GM23248 (cell line): ENCODE measurements at places on chromosomes 16 and 17. TPM values are rescaled to one million over a fixed set of nuclear protein-coding genes. Genes with fewer than 3 reads are reported as not detected.

DNA sequence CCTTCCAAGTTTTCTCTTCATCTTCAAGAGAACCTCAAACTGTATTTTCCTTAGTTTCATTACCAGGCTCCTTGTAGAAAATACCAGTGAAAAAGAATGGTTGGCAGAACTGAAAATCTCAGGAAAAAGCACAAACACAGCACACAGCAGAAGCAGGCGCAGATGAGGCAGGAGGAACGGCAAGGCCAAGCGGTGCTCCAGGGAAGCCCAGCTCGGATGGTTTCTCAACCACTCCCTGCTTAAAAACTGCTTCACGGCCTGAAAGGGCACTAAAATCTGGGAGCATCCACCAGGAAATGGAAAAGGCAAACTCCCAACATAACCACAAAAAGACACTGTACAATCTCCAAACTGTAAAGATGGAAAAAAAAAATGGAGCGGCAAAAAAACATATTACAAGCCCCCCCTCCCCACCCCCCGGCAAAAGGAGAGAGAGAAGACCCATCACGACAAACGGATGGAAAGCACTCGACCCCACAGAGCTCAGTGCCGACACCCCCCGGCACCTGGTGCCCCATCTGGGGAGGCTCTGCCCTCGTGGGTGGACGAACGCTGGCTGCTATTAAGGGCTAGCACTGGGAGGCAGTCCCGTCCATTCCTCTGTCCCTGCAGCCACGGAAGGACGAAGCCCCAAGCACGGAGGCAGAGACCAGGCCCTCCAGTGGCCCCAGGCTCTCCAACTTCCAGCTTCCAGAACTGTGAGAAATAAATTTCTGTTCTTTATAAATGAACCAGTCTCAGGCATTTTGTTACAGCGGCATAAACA lies 127.5 kb downstream of the ZNF778 start:
- H3K27me3 ChIP-seq, result no peaks in the 10 kb centered on the region
- H3K36me3 ChIP-seq, result no peaks in the 10 kb centered on the region
- no peak for DNase-seq
- no peak overlapping the region for H3K4me3 ChIP-seq
- peaks cover 20% of the 10 kb centered on the region for H3K4me1 ChIP-seq
- H3K27ac ChIP-seq, result peak overlapping the region; percentile 38

DNA sequence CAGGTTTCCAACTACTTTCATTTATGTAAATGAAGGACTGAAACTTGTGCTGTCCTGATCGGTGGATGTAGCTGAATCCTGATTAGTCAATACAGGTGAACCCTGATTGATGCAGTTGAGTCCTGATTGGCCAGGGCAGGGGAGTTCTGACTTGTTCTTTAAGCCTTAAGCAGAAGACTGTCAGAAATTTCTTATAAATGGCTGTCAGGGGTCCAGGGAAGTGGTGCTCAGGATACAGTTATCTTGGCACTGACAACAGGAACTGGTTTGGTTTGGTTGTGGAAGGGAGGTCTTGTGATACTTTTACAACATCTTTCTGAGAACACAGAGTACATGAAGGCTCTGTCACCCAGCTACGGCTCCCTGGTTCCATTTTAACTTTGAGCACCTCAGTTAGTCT lies 132.1 kb downstream of the KCNJ12 start:
- H3K27me3 ChIP-seq, result peaks cover 32% of the 10 kb centered on the region
- H3K27ac ChIP-seq, result no peak overlapping the region
- no peak for DNase-seq
- no peaks in the 10 kb centered on the region for H3K4me1 ChIP-seq

DNA sequence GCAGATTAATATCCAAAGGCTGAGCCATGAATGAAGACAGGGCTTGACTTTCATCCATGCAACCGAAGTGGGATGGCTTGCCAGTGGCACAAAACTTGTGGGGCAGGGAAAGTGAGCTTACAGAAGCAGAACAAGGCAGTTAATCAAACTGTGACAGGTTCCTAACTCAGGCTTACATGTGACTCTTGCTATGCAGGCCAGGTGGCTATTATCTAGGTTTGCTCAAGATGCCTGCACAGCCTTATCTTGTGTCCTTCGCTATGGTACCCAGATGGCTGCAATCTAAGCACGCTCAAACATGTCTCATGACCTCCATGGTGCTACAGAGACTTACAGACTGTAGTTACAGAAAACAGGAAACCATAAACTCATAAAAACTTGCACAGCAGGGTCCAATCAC lies 8.6 kb upstream of the DNAH9 start:
- no peak for DNase-seq
- H3K4me3 ChIP-seq, result no peak overlapping the region

DNA sequence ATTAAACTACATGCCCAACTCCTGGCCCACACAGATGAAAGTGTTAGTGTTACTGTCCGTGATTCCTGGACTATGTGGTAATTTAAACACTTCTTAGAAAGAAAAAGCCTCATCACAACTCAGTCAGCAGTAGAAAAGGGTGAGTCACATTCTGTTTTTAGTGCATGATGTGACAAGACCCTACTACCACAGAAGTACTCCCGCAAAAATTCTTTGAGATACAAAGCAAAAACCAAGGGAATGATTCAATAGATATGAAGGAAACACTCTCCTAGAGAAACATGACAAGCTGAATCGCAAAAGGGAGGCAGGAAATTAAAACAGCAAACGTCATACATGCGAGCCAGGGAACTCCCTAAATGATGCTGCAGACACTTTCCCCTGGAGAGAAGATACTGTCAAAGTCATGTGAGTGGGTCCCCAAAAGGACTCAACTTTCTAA lies 14.4 kb downstream of the SNN start:
- H3K27me3 ChIP-seq, result no peaks in the 10 kb centered on the region
- H3K4me3 ChIP-seq, result no peak overlapping the region
- peaks cover 45% of the 10 kb centered on the region for H3K36me3 ChIP-seq
- peaks cover 30% of the 10 kb centered on the region for H3K4me1 ChIP-seq
- DNase-seq, result peak; percentile 95
- peak overlapping the region; percentile 81 for H3K27ac ChIP-seq

DNA sequence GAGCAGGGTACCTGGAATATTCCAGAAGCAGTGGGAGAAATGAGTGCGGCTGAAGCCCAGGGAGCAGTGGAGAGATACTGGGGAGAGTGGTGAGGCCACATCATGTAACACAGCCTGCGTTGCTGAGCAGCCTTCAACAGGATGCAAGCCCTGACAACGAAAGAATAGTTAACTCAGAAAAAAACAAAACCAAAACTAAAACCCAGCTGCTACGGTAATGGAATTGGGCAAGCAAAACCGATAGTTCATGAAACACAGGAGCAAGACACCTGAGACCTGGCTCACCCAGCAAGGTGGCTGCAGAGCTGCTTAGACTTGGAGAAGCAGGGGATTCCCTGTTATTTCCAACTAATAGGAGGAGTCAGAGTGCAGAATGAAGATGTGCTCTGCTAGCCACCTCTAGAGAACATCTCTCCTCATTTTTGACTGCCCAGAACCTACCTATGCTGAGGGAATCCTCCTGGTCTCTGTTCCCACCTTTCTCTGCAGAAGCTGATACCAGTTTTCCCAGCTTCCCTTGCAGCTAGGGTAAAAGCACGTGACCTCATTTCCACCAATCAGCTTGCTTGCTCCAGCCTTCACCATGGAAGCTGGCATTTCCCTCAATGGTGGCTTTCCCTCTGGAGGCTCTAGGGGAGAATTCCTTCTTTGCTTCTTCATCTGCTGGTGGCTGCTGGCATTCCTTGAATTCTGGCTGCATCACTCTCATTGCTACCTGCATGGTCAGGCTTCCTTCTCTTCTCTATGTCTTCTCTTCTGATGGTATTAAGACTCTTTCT lies 59.4 kb upstream of the XYLT1 start:
- H3K27ac ChIP-seq, result no peak overlapping the region
- no peak for DNase-seq
- H3K27me3 ChIP-seq, result 0 out of 2 replicates have a peak, but pooled peaks cover 7% of the 10 kb centered on the region
- H3K36me3 ChIP-seq, result no peaks in the 10 kb centered on the region
- no peak overlapping the region for H3K4me3 ChIP-seq

DNA sequence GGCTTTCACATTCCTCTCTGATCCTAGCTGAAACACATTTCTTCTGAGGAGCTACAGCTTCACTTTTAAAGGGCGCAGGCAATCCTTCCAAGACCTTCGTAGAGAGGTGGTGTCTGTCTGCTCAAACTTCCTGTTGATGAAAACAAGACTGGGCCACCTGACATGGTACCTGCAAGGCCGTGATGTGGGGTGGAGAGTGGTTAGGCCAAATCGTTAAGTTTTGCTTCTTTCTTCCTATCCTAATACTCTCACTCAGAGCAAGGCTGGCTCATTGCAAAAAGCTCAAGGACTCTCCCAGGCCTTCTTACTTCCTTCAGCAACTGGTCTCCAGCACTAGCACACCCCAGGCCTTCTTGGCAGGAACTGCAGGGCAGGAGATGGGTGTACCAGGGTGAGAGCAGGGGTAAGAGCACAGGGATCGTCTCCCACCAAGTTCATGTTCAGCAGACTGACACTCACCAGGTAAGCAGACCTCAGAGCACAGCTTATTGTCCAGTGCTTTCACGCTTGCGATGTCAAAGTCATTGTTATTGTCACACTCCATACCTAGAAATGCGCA lies 10.9 kb upstream of the FOXJ1 start:
- no peaks in the 10 kb centered on the region for H3K4me1 ChIP-seq
- no peak overlapping the region for H3K4me3 ChIP-seq
- no peak for DNase-seq
- no peak overlapping the region for H3K27ac ChIP-seq
- no peaks in the 10 kb centered on the region; the same call in 1 of the 2 replicates for H3K27me3 ChIP-seq

DNA sequence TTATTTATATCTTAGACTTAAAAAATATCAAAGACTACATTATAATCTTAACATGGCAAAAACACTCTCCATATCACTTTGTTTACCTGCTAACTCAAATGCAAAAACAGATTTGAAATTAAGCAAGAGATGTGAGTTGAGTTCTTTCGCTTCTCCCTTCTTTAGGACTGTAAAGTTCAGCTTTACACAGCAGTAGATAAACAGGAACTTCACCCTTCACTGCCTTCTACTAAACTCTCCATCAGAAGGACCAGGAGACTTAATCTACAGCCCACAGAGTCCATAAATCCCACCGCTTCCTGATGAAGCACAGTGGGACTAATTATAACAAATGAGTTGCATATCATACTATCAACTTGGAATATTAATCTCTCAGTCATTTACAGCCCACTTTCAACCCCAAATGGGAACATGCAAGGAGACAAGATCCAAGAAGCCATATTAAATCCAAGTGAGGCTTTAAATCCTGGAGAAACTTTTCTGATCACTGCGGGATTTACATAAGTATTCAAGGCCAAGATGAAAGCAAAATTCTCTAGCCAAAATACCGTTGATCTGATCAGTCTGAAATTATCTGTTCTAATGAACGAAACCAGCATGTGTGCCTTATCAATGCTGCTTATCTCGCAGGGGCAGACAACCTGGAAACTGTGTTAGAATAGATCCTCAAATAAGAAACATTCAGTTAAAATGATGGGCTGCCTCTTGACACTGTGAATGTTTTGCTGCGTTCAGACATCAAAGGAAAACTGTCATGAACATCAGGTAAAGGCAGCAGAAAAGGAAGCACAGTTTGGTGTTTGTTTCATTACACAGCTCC lies 1.6 kb downstream of the AMFR start:
- peak overlapping the region; percentile 95 for H3K4me3 ChIP-seq
- DNase-seq, result peak; percentile 21
- H3K4me1 ChIP-seq, result peaks cover 34% of the 10 kb centered on the region
- no peaks in the 10 kb centered on the region for H3K27me3 ChIP-seq
- peak overlapping the region; percentile 72 for H3K27ac ChIP-seq
- no peaks in the 10 kb centered on the region for H3K36me3 ChIP-seq

ATXN2L gene
- 37.2 and 43.1 TPM in 2 replicates for total RNA-seq

CHTF18 gene
- 9.1 and 13.1 TPM in 2 replicates for total RNA-seq
